ENCODE measurements at places on chromosomes 12 and 14.

- DNase-seq = peak; percentile 92
Observed at GRCh38 chr12:104288635-104289274, 14.8 kb upstream of the EID3 start.

- DNase-seq = no peak
Observed at GRCh38 chr12:1091350-1091749, 100.3 kb downstream of the ERC1 start.

DNA sequence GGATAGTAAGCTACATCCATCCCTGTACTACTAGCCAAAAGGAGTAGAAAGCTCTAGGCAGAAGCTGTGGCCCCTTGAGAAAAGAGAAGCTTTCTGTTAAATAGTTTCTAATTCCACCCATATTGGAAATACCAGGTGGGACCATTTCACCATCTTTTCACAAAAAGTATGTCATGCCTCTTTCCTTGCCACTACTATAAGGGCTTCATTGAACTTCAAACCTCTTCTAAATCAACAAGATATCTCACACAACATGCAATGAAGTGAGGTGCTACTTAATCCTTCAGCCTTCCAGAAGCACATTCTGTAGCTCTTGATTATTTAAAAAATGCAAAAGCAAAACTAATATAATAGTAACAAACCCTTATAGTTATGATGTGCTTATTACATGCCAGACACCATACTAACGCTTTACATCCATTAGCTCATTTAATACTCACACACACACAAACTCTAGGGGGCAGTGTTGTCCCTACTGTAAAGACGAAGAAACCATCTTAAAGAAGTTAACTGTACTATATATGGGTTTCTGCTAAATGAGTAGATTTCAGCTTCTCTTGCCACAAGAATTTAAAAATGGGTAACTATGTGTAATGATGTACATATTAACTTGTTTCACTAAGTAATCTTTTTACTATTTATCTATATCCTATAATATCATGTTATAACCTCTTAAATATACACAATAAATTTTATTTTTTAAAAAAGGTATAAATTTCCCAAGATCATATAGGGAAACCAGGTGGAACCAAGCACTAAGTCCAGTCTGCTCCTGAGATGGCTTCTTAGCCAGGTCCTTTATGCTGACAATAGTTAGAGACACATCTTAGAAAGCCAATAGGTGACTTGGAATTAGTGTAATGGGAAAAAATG lies 124.4 kb downstream of the RPS29 start:
- DNase-seq = peak; percentile 16

DNA sequence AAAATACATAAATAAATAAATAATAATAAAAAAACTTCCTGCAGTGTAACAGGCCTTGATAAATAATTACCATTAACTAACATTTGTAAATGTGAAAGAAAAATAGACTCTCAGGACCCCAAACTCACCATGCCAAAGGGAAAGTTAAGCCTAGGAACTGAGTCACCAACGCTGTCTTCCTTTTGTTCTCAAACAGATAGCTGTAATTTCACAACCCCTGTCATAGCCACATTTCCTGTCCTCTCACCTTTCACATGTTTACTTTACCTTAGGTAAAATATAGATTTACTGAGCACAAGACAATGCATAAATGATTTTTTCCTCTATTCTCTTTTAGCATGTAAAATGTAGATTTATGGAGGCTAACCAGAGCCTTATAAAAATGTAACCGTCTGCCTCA lies 35.9 kb upstream of the CHST11 start:
- no peak for DNase-seq

DNA sequence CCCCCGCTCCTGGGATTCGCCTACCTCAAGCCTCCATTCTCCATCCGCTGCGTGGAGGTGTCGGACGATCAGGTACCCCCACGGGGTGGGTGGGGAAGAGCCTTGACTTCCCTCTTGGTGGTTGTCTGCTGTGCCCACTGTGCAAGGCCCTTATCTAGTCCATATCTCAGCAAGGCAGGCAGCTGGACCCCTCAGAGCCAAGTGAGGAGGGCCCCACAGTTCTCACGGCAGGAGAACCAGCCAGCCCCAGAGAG lies 39.9 kb downstream of the MMAB start:
- DNase-seq = no peak

- no peak for DNase-seq
Observed at GRCh38 chr12:130522244-130522834, 184.7 kb downstream of the PIWIL1 start.

GRCh38 chr12:26465419-26466097 lies 270.2 kb downstream of the SSPN start:
- peak; percentile 41 for DNase-seq

GRCh38 chr14:94122438-94122837 lies 7.0 kb downstream of the IFI27L2 start:
- no peak for DNase-seq

- no peak for DNase-seq
Observed at GRCh38 chr14:86450085-86450484, 920.1 kb downstream of the FLRT2 start.

GRCh38 chr14:97381309-97381708 lies 584.1 kb downstream of the VRK1 start:
- no peak for DNase-seq

DNA sequence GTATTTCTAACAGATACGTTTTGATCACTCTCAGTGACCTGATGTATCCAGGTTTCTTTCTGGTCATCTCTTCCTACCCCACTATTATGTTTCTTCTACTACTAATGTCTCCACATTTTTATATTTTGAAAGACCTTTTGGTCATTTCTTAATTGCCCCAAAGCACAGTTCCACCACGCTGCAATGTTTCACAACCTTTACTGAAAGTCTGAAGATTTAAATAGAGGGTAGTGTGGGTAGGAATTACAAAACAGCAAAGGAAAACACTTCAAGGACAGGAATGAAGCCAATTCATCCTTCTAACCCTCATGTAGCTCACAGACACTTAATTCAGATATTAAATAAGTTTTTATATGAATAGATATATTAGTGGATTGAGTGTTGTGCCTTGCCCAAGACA lies 36.1 kb upstream of the SLC16A7 start:
- no peak for DNase-seq

DNA sequence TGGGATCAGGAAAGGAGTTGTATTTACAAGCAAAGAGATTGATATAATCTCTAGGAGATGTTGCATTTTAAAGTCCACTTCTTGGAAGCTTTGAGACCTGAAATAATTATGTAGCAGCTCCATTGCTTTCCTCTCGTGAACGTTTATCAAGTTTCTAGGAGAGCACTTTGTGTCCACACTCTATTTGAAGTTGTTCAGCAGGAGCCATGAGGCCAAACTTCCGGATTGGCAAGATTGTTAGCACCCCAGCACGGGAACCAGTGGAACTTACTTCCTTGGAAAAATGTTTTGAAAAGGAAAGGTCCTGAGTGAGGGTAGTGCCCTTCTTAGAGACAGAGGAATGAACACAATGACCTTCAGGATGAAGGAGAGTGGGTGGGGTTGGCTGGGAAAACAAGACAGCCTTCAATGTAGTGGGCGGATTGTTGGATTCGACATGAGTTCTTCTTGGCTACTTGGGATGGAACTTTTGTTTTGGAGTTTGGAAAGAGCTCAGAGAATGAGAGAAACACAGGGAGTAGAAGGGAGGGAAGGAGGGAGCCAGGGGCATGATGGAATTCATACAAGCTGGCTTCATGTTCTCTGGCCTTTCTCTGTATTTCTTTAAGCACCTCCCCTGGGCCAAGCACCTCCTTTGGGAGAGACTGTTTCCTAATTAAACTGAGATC lies 23.8 kb upstream of the CISTR start:
- DNase-seq = no peak

DNA sequence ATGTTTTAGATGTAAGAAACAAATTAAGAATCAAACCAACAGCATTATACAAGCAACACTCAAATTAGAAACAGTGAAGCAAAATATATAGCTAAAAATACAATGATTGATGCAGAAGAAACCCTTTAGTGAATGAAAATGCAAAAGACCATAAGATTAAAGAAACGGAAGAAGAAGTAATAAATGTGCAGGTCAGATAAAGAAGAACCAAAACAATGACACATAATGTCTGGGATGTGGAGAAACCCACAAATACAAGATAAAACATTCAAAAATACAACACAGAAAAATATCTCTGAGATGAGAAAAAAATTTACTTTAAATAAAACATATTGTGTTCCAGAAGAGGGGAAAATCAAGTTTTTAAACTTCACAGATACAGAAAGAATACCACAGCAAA lies 73.4 kb upstream of the AVPR1A start:
- DNase-seq = no peak

DNA sequence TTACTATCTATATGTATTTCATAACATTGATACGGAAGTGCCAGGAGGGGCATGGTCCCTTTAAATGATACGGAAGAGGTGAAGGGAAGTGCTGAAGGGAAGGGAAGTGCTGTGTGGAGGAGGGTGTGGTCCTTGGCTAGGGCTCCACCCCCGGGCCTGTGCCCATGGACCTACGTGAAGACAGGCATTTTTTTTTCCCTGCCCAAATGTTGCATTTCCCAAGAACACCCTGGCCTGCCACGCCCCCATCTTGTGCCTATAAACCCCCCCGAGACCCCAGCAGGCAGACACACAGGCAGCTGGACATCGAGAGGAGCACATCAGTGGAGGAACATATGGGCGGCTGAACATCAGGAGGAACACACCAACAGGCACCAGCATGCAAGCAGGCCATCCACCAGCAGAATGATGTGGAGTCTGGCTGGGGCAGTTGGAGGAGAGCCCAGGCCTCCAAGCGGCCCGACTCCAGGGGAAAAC lies 134.1 kb downstream of the SLC41A2 start:
- no peak for DNase-seq

GRCh38 chr12:56143217-56143616 lies 9.2 kb upstream of the MYL6B start:
- DNase-seq = no peak

GRCh38 chr12:97513950-97514349 lies 51.3 kb downstream of the RMST start:
- no peak for DNase-seq

DNA sequence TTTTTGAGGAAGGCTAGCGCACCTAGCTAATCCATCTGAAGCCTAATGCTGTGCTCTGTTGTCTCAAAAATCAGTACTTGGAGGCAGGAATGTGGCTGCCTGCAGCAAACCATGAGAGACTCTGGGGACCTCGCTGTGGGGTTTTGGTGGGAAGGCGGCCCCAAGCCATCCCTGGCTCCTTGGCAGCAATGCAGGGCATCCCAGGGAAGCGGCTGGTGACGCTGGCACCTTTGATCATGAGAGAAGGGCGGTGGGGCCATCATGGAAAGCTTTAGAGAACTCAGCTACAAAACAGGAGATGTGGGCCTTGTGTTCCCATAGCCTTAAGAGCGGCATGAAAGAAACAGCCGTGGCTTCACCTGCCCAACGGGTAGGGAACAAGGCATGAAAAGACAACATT lies 101.1 kb upstream of the SFSWAP start:
- DNase-seq = no peak

DNA sequence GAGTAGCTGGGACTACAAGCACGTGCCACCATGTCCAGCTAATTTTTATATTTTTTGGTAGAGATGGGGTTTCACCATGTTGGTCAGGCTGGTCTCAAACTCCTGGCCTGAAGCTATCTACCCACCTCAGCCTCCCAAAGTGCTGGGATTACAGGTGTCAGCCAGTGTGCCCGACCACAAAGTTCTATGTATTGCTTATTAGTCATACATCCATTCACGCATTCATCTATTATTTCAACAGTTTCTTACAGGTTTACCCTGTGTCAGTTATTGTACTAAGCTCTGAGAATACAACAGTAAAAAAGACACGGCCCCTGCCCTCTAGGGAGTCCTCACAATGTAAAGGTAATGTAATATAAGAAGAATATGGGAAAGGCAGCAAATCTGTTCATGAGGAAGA lies 188.9 kb upstream of the BTG1 start:
- no peak for DNase-seq

DNA sequence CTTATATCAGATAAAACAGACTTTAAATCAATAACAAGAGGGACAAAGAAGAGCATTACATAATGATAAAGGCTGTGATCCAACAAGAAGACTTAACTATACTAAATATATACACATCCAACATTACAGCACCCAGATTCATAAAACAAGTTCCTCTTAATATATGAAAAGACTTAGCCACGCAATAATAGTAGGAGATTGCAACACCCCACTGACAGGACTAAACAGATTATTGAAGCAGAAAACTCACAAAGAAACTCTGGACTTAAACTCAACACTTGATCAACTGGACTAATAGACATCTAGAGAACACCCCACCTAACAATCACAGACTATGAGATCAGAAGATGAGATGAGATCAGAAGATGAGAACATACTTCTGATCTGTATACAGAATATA lies 5.7 kb upstream of the CLEC14A start:
- no peak for DNase-seq

DNA sequence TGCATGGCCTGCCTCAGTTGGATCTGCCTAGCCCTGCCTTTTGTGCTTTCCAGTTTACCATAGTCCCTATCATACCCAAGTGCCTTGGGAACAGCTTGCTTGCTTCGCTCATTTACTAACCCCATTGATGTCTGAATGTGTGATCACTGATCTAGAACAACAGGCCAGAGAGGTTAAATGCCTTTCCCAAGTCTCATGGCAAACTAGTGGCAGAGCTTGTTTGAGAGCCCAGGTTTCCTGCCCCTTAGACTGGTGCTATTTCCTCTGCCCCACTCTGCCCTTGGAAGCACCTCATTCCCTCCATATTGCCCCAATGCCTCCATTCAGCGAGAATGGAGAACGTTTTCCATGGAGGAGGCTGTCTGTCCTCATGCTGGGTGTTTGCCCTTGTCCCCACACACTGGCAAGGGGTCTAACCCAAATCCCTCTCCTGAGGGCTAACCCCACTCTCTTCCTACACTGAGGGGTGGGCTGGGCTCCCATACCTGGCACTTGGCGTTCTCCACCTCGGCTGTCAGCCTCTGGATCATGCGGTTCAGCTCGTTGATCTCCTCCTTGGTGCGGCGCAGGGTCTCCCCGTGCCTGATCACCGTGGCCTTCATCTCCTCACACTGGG lies 19.8 kb downstream of the KRT7 start:
- DNase-seq = peak; percentile 26

- no peak for DNase-seq
Observed at GRCh38 chr12:105225505-105226015, 10.4 kb downstream of the APPL2 start.

- peak; percentile 20 for DNase-seq
Observed at GRCh38 chr14:99724939-99725773, 41.1 kb downstream of the CYP46A1 start.

- peak; percentile 93 for DNase-seq
Observed at GRCh38 chr12:120368789-120369602, at the start of gene MSI1. Gene MSI1, minus strand, starts transcription at chr12:120369164. Its CDS starts 73 bp downstream, at chr12:120369091.

DNA sequence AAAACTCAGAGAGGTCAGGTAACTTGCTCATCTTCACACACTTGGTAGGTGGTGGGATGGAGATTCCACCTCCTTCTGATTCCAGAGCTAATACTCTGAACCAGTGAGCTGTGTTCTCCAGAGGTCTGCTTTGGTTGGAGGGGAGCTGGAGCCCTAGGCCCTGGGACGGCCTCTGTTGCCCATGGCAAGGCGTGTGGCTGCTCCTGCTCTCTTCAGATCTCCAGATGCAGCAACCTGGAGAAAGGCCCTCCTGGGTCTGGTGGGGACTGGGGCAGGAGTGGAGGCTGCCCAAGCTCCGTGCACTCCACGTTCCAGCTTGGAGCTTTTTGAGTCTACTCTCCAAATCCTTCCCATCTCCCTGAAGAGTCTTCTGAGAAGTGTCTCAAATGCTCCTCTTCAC lies 10.7 kb downstream of the CCND2 start:
- DNase-seq = peak; percentile 25

- no peak for DNase-seq
Observed at GRCh38 chr12:42097971-42098370, 46.7 kb downstream of the GXYLT1 start.

Data from H7 (cell line).